ENCODE measurements at places on chromosomes 2 and 18. TPM values are rescaled to one million over a fixed set of nuclear protein-coding genes. Genes with fewer than 3 reads are reported as not detected.

The TEX44 gene
- not detected for total RNA-seq

DNA sequence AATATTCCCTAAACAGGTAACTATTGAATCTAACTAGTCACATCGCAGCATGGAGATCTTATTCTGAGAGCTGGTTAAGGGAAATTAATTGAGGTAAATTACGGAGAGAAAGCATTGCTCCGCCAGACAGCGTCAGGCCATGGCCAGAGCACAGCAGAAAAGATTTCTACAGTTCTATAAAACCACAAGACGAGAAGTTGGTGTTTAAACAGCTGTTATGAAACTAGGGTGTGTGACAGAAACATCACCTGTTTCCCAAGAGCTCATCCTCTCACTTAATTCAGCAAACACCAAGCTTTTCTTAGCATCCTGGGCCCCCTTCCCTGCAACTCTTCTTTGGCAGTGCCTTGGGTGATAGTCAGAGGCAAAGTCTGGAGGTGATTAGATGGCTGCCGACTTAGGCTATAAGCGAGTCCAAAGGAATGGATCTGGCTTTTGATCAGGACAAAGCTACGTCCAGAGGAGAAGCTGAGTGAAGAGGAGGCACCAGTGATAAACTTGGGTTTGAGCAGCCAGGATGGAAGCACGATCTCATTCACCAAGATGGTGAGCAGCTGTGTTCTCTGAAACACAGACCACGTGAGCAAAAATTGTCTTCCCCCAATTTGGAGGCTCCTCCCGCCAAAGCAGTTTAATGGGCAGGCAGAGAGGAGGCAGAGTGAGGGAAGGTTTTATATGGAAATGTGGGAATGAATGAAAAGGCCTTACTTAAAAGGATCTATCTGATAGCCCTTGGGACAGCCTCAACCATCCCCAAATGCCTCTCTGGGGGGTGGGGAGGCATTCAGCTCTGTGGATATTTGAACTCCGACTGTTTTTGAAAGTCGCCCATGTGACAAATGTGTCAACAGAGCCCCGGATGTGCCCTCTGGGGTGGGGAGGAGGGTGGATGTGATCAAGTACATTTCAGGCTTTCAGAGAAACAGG, 57.8 kb downstream of the PKDCC start:
- DNase-seq = no peak

The RNF152 gene
- total RNA-seq = 73.9 TPM

- no peak for DNase-seq
These were observed 2.3 kb downstream of the OBSL1 start for GRCh38 chr2:219569041-219569440.

GRCh38 chr2:224572338-224572737, 12.8 kb downstream of the CUL3 start:
- DNase-seq = no peak

The CRACDL gene
- 5.7 TPM for total RNA-seq

DNA sequence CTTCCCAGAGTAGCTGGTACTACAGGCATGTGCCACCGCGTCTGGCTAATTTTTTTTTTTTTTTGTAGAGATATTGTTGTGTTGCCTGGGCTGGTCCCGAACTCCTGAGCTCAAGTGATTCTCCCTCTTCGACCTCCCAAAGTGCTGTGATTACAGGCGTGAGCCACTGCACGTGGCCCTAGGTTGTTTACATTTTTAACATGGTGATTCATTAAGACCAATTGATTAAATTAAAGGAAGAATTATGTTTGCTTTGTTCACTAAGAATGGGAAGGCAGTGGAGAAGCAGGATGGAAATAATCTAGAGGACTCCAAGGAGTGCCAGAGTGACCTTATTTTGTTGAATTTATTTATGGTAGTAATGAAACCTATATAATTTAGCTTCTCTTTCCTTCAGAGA, 7.5 kb downstream of the LCLAT1 start:
- DNase-seq = no peak

DNA sequence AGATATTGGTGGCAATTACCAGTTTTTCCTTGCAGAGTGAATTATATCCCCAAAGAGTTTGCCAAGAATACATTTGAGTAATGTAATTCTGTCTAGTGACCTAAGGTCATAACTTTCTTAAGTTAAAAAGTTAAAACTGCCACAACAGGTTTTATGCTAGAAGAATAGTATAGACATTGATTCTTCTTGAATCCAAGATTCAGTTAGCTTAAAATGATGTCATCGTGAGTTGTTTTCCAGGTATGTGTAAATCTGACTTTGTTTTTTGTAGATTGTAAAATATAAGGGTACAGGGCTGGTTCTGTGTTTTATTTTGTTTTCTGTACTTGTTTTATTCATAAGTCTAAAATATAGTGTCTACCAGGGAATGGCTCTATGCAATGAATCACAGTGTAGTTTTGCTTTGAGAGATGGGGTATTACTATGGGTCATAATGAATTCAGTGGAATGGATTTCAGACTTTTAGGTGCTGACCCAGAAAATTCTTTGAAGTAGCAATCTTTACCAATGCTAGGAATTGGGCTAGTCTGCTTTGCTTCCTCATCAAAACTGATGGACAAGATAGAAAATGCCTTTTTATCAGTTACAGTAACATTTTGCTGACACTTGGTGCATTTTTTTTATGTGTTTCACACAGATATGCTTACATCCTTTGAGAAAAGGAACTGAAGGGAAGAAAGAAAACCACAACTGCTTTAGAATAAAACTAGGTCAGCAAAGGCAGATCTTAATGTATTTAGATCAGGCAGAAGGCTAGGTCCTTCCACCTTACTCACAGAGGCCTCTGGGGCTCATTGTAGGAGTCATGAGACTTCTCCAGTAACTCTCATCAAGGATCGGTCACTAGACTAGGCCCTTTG, 20.8 kb upstream of the MGAT5 start:
- peak; percentile 48 for DNase-seq

The FSIP2 gene
- total RNA-seq = 0.86 TPM

The OBSL1 gene
- total RNA-seq = 88.1 TPM

The CYP27A1 gene
- 3.9 TPM for total RNA-seq

DNA sequence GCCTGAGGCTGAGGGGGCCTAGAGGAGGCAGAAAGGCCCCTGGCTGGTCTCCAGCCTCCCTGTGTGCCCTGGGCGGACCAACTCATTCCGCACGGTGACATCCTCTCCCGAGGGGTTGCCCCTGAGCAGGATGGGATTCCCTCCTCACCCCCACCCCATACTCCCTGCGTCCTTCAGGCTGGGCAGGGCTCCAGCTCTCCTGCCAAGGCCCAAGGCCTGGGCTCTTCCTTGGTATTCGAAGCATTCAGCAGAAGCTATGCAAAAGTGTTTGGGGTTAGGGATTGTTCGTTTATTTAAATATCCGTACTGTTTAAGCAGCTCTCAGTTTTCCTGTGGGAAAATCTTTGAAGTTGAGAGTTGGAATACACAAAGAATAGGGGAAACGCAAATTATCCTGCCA, 113.1 kb upstream of the RAB12 start:
- DNase-seq = peak; percentile 31

DNA sequence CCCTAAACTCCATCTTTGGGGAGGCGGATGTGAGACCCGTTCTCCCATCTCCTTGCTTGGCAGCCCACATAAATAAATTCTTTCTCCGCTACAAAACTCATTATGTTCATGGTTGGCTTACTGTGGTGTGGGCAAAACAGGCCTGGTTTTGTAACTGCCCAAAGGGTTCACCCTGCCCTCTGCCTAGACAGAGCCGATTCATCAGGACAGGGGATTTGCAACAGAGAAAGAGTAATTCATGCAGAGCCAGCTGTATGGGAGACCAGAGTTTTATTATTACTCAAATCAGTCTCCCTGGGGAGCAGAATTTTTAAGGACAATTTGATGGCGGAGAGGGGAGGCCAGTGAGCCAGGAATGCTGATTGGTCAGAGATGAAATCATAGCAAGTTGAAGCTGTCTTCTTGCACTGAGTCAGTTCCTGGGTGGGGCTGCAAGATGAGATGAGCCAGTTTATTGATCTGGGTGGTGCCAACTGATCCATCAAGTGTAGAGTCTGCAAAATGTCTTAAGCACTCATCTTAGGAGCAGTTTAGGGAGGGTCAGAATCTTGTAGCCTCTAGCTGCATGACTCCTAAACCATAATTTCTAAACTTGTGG, 8.4 kb upstream of the RNF125 start:
- DNase-seq = no peak

GRCh38 chr2:169511818-169512217, 2.3 kb downstream of the KLHL41 start:
- no peak for DNase-seq

GRCh38 chr2:55309446-55309845, 40.4 kb upstream of the MTIF2 start:
- DNase-seq = peak; percentile 61

The HOXD1 gene
- total RNA-seq = not detected

GRCh38 chr2:185734658-185735057, 3.9 kb upstream of the FSIP2 start:
- DNase-seq = no peak

GRCh38 chr18:75478996-75479880, 51.7 kb upstream of the SMIM21 start:
- peak; percentile 37 for DNase-seq

The SERPINB4 gene
- not detected for total RNA-seq

DNA sequence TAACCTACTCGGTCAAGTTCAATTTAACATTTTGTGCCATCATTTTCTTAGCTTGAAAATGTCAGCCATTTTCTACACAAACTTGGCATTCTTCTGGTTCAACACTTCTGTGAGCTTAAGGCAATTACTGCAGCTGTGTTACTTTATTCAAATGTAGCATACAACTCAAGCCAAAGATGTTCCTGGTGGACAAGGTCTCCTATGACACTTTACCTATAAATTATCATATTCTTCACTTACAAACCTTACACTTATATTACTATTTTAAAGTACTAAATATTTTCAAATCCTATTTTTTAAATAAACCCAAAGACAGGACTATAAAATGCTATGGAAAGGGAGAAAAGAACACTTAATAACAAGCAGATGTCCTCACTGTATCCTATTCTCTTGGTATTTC, 1045.3 kb downstream of the TSN start:
- no peak for DNase-seq

DNA sequence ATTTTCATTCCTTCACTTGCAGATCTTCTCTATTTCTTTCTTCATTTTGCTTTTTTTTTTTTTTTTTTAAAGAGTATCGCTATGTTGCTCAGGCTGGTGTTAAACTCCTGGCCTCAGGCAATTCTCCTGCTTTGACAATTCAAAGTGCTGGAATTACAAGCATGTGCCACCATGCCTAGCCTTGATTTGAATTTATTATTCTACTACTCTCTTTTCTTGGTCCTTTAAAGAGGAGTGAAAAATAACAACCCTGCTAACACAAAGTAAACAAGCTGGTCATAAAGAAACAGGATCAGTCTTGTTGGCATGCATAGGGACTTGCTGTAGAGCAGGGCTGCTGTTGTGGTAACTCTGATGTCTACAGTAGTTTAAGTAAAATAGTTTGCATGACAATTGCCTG, 1615.3 kb upstream of the ZEB2 start:
- no peak for DNase-seq
